NCI-H774 (cell line): ENCODE measurements at places on chromosomes 6 and 20.

GRCh38 chr6:125301435-125302391 is at the start of gene HDDC2:
TSS of gene HDDC2 (minus strand) at chr6:125301967. CDS start at chr6:125301932, 35 bp downstream.
- DNase-seq, result peak; percentile 84

- DNase-seq, result no peak
Measured at GRCh38 chr6:55994531-55994930, 119.1 kb upstream of the BMP5 start.

- DNase-seq, result no peak
Measured at GRCh38 chr6:119318176-119318575, 31.4 kb downstream of the MAN1A1 start.

DNA sequence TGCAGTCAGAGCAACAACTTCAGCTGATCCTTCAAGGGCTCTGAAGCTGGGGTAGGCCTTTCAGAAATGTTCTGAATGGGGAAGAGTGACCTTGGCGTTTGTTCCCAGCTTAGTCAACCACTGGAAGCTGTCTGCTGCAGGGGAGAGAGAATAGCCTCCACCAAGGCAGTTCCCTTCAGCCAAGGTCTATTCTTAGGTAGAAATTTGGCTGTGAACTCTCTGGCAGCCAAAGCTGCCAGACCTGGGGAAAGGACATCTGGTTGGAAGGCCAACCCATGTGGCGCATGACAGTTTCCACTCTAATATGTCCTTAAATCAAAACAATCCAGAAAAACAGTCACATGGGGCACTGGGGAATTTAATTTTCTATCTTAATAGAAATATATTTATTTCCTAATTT is 60.1 kb downstream of the FBXO5 start:
- no peak for DNase-seq

GRCh38 chr6:40543146-40543545 is 44.0 kb downstream of the LRFN2 start:
- DNase-seq, result no peak

- DNase-seq, result no peak
Measured at GRCh38 chr6:137000825-137001224, 43.9 kb downstream of the IL20RA start.

- DNase-seq, result peak; percentile 74
Measured at GRCh38 chr6:129774697-129775447, 64.9 kb upstream of the ARHGAP18 start.

DNA sequence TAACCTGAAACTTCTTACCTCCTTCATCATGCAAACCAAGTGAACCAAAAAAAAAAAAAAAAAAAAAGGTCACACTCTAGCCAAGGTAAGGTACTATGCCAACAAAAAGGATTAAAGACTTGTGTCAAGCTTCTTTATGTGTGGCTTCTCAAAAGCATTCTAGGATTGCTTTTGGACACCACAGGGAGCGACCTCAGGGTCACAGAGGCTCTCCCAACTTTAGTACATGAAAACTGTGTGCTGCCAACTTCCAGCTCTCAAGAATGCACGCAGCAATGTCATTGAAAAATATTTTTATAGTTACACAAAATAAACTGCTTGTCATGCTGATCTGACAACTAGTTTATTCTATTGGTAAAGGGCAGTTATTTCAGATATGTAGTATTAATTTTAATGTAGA is 243.8 kb downstream of the PLCB1 start:
- DNase-seq, result no peak

DNA sequence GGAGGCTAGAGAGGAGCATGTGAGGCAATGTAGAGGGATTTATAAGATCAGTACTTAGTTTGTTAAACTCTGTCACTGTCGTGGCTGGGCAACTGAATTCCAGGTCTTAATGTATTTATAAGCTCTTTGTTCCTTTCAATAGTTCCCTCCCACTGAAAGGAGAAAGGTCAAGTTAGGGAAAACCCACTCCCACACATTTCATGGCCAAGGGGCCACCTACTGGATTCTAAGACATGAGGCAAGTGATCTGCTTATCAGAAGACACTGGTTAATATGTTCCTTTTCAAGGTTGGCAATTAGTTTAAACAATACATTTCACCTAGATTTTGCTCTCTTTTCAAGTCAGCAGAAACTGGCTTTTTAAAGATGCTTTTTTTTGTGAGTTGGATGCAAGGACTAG is 5.4 kb upstream of the GSTA5 start:
- no peak for DNase-seq

GRCh38 chr20:32595143-32595542 is 10.0 kb upstream of the NOL4L start:
- no peak for DNase-seq

GRCh38 chr6:100084316-100084990 is 90.4 kb upstream of the MCHR2 start:
- DNase-seq, result no peak

DNA sequence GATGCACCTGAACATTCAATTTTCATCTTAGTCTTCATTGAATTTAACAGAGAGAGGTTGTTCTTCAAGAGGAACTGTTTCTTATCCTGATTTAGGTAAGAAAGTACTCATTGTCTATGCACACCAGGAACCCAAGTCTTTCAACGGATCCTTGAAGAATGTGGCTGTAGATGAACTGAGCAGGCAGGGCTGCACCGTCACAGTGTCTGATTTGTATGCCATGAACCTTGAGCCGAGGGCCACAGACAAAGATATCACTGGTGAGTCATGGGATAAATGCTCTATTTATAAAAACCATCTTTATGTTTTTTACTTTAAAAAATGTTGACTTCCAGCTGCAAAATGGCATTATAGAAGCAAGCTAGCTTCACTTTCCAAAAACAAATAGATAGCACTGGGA is 10.2 kb downstream of the NQO2 start:
- no peak for DNase-seq

- DNase-seq, result no peak
Measured at GRCh38 chr6:3698021-3698420, 53.5 kb downstream of the PXDC1 start.

DNA sequence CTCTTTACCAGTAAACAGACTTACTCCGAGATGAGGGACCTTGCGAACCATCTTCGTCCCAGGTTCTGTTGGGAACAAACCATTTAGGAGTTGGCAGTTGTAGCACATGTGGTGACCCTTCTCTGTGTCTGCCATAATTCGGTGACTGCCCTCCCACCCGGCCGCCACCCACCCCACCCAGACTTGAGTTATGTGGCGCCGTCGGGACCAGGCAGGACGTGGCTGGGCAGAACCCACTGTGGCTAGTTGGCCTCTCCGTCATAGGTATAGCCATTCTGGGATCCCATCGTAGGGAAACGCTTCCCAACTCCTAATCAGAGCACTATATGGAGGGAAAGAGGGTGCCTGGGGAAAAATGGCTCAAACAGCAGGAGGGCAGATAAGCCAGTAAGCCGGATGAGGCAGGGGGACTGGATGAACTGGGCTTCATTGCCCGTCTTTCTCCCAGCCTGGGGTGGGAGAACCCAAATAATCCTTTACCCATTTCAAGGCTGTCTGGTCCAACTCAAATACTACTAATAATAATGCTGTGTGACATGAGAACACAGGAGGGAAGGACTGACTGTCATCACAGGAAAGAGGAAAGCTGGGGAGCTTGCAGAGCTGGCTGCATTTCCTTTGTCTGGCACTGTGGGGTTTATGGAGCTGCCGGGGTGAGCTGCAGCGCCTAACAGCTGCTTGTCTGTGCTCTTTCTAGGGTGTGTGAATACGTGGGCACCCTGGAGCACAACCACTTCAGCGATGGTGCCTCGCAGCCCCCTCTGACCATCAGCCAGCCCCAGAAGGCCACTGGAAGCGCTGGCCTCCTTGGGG is 73.0 kb upstream of the PBOV1 start:
- DNase-seq, result no peak

- no peak for DNase-seq
Measured at GRCh38 chr6:28160233-28160632, 18.6 kb downstream of the ZKSCAN8 start.

GRCh38 chr6:89221971-89222711 is 5.0 kb upstream of the GABRR1 start:
- DNase-seq, result no peak

- DNase-seq, result no peak
Measured at GRCh38 chr20:63442100-63442493, 30.4 kb downstream of the KCNQ2 start.

DNA sequence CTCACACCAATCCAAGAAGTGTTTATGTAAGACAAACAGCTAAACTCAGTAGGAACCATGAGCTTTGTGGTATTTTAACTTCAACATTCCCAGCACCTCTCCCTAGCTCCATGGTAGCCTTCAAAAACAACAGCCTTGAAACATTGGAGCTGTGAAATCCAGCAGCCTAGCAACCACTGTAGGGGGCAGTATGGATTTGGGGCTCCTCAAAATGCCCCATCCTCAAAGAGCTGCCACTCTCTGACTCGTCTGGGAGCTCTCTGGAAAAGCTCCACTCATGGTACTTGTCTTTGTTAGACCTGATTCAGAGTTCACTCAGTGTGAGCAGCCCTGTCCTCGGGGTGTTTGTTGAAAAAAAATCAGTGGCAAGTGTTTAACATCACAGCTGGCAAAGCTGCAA is 82.9 kb downstream of the KIF6 start:
- no peak for DNase-seq

GRCh38 chr6:28943557-28944411 is 20.0 kb upstream of the TRIM27 start:
- DNase-seq, result peak; percentile 57

DNA sequence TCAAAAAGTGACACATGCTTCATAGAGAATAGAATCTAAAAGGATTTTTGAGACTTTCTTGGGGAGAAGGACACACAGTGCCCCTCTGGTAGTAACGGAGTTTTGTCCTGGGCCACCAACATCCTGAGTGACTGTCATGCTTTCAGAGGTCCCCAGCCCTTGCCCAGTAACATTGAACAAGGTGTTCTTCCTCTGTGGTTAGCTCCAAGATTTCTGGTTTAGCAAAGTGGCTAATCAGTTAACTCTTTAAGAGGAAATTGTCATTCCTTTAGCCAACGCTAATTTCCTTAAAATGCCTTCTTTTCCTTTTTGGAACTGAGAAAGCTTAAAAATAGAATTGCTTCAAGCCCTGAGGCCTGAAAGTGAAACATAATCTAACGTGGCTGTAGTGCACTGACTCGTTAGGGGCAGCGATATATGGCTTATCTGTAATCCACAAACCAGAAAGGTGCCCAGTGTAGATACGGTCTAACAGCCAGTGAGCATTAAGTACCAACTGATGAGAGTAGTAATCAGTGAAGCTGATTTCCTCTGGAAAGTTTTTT is 7.8 kb downstream of the E2F3 start:
- no peak for DNase-seq

DNA sequence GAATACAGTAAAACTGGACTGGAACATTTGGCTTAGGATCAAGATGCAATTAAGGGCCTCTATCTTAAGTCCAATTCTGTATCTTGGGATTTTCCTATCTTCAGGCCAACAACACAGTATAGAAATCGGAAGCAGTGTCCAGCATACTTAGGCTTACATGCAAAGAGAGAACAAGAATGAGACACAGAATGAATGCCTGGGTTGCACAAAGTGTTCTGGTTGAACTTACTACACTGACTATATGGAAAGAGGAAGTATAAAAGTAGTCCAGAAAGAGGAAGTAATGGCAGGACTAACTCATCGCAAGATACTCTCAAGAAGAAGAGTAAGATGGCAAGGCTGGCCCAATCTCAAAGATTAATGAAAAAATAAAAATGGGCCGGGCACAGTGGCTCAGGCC is 87.6 kb downstream of the BTBD9 start:
- DNase-seq, result no peak

- DNase-seq, result no peak
Measured at GRCh38 chr6:120354452-120355098, 979.7 kb downstream of the TBC1D32 start.

GRCh38 chr6:139402876-139403386 is 28.5 kb upstream of the CITED2 start:
- no peak for DNase-seq

DNA sequence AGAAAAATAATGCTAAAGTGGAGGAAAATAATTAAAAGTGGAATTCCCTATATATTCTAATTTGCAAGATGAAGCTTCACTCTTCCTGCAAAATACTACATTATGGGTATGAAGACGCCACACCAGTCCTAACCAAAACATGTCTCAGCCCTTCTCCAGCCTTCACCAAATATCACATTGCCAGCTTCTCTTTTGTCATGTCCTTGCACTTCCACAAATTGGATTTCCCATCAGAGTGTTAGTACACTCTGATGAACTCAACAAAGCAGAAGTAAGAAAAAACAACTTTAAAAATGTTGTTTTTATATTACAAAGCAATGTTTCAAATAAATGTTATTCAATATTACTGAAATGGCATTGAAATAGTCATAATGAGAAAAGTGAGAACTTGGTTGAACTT is 62.4 kb upstream of the RNF146 start:
- no peak for DNase-seq

DNA sequence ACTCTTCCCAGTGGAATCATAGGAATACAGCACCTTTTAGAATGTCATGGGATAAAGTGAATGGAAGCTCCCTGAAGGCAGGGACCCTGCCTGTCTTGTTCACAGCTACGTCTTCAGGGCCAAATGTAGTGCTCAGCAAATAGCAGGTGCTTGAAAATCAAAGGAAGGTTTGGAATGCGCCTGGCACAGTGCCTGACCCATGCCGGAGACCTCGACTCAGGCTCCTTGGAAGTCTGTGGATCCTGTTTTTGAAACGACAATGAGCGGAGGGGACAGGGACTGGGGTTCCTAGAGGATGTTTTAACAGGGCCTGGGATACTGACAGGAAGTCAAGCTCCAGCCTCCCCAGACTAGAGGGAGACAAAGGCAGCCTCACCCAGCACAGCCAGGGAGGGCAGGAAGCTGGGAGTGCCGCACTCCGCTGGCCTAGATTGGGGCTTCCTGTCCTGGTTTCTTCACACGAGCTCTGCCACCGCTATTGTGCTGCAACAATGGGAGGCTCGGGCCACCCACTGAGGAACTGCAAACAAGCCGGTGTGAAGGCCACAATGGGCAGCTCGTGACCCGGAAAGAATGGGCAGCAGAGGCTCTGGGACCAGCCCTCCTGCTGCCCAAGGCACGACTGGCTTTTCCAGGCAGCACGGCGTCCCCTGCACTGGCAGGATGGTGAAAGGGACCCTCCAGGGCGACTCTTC is 76.7 kb downstream of the PREX1 start:
- no peak for DNase-seq

GRCh38 chr6:40477246-40478126 is 109.7 kb downstream of the LRFN2 start:
- DNase-seq, result no peak

DNA sequence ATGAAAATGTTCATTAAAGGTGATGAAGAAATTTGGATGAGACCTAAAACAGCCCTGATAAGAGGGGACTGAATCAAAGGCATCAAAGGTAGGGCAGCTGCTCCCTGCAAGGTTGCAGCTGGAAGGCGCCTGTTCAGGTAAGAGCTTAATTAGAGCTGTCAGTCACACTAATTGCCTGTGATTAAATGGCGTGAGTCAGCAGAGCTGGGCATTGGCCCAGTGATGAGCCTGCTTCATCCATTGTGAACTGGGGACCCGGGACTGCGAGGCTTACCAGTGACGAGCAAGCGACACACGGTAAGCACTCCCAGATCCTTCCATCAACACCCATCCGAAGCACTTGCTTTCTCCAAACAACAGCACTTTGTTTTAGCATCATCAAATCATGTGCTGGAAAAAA is 621.5 kb upstream of the CDH4 start:
- peak; percentile 92 for DNase-seq

DNA sequence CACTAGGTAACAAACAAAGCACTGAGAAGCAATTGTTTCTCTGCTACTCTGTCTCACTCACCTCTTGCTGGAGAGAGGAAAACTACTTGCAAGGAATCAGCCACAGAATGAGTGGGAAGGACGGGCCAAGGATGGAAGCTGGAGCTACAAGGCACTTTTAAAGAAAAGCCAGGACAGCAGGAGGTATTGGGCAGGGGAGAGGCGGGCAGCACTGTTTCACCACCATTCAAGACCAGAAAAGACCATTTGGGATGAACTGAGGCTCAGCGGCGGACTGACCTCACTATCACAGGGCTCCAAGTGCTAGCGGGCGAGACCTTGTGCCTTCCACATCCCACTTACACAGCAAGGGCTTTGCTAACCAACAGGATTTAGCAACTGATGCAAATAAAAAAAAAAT is 137.4 kb downstream of the IPCEF1 start:
- DNase-seq, result no peak
